A549 (cell line): ENCODE measurements at places on chromosomes 3 and 15. TPM values are rescaled to one million over a fixed set of nuclear protein-coding genes. Genes with fewer than 3 reads are reported as not detected.

The P2RY1 gene
- polyA plus RNA-seq = 0.17 to 0.20 TPM (median 0.20 TPM) in 3 replicates

The IGSF11 gene
- 5.0 to 5.2 TPM (median 5.1 TPM) in 3 replicates for polyA plus RNA-seq

GRCh38 chr3:142154186-142154585, 4.8 kb upstream of the TFDP2 start:
- no peak for DNase-seq

DNA sequence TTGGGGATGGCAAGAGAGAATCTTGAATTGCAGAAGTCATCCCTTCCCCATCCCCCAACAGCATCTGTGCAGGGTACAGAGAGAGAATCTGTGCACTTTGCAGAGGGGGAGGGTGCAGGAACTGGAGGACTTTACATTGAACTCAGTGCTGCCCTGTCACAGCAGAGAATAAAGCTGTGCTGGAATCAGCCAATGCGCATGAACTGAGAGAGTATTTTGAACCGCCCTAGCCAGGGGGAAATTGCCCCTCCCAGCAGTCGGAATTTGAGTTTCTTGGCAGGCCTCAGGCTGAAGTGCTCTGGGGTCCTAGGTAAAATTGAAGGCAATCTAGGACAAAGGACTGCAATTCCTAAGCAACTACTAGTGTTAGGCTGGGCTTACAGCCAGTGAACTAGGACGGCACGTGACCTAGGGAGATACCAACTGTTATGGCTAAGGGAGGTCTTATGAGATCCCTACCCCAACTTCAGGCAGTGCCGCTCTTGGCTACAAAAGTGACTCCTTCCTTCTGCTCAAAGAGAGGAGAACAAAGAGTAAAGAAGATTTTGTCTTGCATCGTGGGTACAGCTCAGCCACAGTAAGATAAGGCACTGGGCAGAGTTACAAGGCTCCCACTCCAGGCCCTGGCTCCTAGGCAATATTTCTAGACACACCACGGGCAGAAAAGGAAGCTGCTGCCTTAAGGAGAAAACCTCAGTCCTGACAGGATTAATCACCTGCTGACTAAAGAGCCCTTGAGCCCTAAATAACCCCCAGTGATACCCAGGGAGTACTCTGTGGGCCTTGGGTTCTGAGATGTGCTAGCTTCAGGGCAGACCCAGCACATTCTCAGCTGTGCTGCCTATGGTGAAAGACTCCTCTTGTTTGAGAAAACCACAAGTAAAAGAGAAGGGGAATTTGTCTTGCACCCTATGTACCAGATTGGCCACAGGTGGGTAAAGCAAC, 300.5 kb upstream of the ALCAM start:
- no peak for DNase-seq

GRCh38 chr15:73258271-73259108, 110.3 kb downstream of the HCN4 start:
- DNase-seq = no peak

DNA sequence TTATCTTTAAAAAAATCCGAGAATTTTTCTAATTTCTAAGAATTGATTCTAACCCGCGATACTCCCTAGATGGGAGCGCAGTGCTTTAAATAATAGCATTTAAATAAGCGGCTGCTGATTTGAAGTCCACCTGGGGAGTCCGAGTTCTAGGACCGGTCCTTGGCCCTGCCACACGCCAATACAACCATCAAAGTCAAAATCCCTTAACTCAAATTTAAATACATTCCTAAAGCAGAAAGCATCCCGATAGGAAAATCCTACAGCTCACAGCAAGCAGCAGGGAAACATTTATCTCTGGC, 508 bp upstream of the ECT2 start:
- DNase-seq = no peak

- no peak for DNase-seq
Observed at GRCh38 chr15:90031231-90031791, 30.2 kb downstream of the ZNF710 start.

GRCh38 chr3:109728861-109729494, 391.6 kb upstream of the DPPA4 start:
- no peak for DNase-seq

DNA sequence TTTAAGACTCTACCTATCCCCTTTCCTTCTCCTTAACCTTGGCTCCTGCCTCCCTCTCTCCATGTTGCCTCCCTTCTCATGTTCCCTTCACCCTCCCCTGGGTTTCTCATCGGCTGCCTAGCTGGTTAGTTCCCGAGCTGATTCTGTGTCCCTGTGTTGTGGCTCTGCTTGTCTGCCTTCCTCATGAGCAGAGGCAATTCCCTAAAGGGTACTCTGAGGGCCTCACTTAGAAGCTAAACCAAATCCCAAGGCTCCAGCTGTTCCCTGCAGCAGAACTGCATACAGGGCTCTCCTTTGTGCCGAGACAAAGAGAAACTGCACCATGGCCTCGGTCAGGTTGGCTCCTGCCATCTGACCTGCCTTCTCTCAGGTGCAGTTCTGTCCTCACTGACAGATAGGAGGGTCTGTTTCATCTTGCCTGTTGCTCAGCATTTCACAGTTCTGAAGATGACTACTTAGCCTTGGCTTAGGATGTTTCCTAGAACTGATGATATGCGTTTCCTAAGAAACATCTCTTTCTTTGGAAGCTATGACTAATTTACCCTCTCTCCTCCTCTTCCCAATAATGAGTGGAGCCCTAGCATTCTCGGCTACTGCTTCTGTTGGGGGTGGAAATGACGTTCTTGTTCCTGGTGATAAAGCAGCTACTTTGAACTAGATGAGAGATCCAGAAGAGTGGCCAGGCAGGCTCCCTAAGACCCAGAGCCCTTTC, 27.1 kb downstream of the DUOX1 start:
- no peak for DNase-seq

- DNase-seq = no peak
Observed at GRCh38 chr3:126847061-126847460, 135.9 kb upstream of the PLXNA1 start.
